Hematopoietic multipotent progenitor cell treated with erythropoietin and hydrocortisone succinate and interleukin-3 and kit ligand, for 4 days (in vitro differentiated cells): ENCODE measurements at places on chromosomes 7 and 10.

DNA sequence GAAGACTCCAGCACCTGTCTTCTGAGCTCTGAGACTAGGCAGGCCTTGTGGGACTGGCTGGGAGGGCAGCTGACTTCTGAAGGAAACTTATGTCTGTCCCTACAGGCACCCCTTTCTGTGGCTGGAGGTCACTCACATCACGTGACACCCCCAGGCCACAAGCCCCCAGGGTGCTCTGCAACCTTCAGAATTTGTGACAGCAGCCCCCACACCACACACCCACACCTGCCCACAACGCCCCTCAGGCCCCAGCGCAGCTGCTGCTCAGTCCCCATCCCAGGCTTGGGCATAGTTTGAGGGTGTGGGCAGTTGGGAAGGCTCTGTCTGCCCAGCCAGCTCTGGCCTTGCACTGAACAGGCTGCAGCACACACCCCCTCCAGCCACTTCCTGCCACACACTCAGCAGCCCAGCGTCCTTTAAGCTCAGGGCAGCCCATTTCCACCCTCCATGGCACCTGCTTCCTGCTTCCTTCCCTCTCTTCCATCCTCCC is 80.0 kb upstream of the UNC5B start:
- no peak for DNase-seq

- DNase-seq = no peak
These were observed 20.0 kb downstream of the PAPOLB start for GRCh38 chr7:4841836-4842235.

DNA sequence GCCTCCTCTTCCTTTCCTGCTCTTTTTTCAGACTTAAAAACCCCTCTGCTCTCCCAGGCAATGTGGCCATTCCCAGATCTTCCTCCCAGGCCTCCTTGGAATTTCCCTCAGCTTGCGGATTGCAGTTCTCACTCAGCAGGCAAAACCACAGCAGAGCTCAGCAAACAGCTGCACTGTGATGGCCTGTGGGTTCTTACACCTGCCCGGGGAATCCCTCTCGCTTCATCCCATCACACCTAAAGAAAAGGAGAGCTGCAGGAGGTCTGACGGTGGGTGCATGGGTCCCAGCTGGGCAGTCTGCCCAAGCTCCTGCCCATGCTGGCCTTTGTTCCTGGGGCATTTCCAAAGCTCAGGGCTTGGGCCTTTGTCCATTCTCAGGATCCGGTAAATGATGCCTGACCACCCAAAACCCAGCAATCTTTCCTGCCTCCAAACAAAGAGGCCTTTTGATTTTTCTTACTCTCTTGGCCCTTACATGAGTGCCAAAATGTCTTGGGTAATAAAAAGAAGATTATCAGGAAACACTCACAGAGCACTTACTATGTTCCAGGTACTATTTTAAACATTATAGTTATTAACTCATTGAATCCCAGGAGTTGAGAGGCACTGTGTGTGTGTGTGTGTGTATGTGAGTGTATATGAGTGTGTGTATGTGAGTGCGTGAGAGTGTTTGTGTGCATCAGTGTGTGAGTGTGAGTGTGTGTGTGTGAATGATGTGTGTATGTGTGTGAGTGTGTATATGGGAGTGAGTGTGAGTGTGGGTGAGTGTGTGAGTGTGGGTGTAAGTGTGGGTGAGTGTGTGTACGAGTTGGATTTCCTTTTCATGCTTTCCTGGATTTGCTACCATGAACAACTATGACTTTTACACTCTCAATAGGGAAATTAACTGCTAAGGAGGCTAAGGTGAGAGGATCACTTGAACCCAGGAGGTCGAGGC is 64.5 kb upstream of the PODXL start:
- DNase-seq = no peak

DNA sequence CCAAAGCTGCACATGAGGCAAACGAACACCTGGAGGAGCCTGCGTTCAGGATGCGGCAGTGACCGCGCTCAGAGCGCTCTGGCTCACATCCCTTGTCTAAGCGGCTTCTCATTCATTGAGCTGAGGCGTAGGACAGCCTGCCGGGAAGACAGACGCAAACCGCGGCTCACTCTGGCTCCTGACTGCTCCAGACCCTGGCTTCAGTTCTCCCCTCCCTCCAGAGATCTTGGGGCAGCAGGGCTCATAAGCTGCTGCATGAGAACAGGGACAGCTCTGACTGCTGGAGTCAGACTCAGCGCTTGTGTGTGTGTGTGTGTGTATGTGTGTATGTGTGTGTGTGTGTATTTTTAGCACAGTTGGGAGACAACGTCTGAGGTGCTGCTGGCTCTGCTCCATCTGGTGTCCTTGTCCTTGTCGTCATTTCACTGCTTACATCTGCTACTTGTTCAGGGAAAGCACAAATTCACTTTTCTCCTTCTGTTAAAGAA is 15.8 kb upstream of the LYZL2 start:
- no peak for DNase-seq

GRCh38 chr10:37566332-37566731 is 291.1 kb downstream of the ZNF248 start:
- DNase-seq = no peak

- DNase-seq = no peak
These were observed 37.0 kb upstream of the ATRNL1 start for GRCh38 chr10:115056186-115056585.

DNA sequence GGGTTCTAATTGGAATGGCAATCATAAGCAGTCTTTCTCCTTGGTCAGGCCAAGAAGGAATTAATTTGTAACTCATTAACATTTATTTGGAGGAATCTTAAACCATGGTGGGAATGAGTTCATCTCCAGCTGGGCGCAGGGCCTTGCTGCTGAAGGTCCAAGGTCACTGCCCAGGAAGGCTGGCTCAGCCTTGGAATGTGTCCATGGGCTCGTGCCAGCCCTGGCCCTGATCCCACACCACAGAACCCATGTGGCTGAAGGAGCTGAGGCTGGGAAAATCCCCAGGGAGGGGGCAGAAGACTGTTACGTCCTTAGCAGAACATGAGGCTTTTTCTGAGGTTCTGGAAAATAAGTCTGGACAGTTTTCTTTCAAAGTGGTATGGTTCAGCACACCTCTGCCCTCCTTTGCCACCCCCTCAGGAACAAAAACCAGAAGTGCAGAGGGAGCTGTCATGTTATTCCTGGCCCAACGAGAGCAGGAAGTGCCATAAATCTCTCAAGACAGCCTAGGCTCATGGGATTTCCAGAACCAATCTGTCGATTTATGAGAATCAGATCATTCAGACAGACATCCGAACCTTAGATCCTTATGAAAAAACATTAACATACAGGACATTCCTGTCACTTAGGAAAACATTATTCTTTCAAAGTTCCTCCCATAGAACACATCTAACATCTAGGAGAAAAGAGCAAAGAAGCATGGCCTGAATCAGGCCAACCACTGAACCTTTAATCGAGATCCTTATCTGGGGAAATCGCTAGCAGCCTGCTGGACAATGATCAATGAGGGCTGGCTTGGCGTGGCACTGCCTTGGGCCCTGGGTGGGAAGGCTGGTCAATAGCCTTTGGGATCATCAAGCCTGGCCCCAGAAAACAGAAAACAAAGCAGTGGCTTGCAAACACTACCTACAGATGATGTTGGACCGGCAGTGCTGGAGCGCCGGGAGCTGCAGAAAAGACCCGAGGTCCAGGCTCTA is 134.3 kb downstream of the TAX1BP1 start:
- no peak for DNase-seq

DNA sequence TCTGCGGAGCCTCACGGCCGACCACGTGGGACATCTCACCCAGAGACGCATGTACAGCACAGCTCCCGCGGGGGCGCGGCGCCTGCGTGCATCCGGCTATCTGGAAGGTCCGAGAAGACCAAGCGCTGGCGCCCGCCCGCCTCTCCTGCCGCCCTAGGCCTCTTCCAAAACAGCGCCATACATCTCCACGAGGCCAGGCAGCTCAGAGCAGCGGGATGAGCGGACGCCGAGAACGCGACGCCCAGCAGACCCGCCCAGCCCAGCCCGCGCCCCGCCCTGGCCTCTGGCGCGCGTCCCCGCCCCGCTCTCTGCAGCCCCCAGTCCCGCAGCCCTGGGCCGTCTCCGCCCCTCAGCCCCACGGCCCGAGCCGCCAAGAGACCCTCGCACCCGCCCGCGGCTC is 20.3 kb upstream of the LANCL2 start:
- no peak for DNase-seq

DNA sequence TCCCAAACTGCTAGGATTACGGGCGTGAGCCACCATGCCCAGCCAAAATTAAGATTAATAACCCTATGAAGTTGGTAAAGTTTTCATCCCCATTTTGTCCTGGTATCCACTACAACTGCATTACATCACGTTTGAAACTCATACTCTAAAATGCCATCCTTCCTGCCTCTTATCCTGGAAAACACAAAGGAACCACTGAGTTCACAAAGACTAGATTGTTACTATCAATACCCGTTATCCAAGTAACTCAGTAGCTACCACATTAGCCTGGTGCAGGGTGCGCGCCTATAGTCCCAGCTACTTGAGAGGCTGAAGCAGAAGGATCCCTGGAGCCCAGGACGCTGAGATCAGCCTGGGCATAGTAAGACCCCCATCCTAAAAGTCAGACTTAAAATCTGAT is 63.5 kb upstream of the ANAPC16 start:
- no peak for DNase-seq

- DNase-seq = no peak
These were observed 710.1 kb downstream of the SORCS3 start for GRCh38 chr10:105351187-105351586.

GRCh38 chr10:34232481-34232880 is 582.6 kb downstream of the PARD3 start:
- DNase-seq = no peak
